Stimulated activated CD4-positive, alpha-beta T cell treated with anti-CD3 and anti-CD28 coated beads, Interleukin-1b, Interleukin-23, amount 100 ng/mL, for 4 hours (primary cell): ENCODE measurements at places on chromosomes 11 and 22.

GRCh38 chr11:79794057-79794456, 353.2 kb upstream of the TENM4 start:
- DNase-seq: no peak

GRCh38 chr11:66020212-66020611, 6.1 kb downstream of the CATSPER1 start:
- no peak for DNase-seq

DNA sequence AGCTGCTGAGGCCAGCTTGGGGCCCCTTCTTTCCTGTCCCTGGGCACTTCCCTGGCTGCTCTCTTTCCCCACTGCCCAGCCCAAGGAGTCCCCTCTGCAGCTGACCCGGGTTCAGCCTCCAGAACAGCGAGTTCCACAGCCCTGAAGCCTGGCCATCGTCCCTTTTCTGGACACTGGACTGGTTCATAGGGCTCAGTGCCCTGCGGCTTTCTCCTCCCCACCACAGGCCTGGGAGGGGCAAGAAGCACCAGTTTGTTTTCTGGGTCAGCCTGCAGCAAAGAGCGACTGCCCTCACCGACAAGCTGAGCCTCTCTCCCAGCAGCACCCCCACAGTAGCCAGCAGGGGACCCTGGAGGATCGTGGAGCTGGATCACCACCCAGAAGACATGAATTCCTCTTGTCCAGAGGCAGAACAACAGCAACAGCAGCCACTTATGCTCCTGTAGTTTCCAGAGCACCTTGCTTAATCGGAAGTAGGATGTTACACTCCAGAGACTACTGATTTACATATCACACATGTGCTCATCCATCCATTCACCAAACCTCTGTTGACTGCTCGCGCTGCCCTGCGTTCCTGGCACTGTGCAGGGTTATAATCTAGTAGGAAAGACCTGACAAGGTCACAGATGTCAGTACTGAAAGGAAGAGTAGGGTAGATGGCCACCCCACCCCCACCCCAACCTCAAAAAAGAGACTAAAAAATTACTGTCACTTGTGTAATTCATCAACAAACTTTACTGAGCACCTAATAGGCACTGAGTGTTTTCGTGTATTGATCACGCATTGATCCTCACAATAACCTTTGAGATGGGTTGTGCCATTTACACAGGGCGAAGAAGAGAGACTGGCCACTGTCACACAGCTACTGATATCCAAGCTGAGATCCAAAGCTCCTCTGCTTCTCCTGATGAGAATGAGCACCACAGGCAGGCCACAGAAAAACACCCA, 13.0 kb upstream of the CXCR5 start:
- no peak for DNase-seq

- no peak for DNase-seq
Observed at GRCh38 chr11:65355776-65356393, 1.3 kb downstream of the TIGD3 start.

DNA sequence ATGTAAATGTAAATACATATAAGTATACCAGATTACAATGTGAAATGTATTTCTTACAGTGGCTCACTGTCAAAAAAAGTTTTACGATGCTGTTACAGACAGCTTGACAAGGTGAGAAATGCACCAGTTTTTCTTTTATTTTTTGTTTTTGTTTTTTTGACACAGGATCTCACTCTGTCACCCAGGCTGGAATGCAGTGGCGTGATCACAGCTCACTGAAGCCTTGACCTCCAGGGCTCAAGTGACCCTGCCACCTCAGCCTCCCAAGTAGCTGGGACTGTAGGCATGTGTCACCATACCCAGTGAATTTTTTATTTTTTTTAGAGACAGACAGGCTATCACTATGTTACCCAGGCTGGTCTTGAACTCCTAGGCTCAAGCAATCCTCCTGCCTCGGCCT, 9.2 kb downstream of the CCDC73 start:
- no peak for DNase-seq

DNA sequence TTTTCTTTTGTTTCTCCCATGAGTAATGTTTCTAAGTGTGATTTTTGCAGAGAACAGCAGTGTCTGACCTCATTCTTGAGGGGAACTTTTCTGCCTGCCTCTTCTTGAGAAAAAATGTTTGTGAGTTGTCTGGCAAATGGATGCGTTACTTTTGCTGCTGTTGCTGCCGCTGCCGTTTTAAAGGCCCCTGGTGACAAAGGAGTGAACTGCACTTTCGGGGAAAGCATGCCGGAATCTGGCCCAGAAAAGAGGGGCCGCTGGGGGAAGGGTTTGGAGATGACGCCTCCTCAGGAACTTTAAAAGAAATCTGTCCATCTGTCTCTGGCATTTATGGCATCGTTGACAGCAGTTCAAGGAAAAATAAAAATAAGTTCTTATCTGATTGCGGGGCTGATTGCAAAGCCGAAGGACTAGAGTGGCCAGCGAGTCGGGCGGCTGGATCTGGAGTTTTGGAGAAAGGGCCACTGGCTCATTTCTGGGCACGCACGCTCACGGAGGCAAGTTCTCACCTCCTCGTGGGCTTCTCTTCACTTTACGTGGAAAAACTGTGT, 16.5 kb downstream of the ZBTB16 start:
- DNase-seq: no peak

- no peak for DNase-seq
Observed at GRCh38 chr22:41217553-41218157, 12.5 kb downstream of the L3MBTL2 start.

DNA sequence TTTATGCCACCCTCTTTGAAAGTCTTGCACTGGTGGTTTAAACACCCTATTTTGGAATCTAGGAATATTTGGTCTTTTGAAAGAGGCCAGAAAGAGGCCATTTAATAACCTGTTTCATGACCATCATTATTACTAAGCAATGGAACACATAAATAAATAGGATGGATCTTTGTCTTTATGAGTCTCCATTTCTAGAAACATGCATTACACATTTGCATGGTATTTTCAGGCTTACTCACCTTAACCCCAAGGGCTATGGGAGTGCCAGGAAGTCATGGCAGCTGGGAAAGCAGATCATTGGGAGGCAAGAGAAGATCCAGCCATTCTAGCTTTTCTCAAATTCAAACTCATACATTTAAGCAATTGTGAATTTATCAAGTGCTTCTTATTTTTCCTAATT, 185.8 kb upstream of the POU2AF2 start:
- DNase-seq: no peak

GRCh38 chr11:119810478-119811232, 81.7 kb upstream of the NECTIN1 start:
- DNase-seq: no peak

- no peak for DNase-seq
Observed at GRCh38 chr11:95082576-95083001, 7.1 kb upstream of the ENDOD1 start.

- DNase-seq: no peak
Observed at GRCh38 chr11:69485337-69486041, 4.0 kb downstream of the LINC01488 start.

- peak; percentile 92 for DNase-seq
Observed at GRCh38 chr11:64971421-64972233, at the start of gene MAJIN. TSS of gene MAJIN (minus strand) at chr11:64972108. CDS start at chr11:64959405, 12,703 bp downstream.

DNA sequence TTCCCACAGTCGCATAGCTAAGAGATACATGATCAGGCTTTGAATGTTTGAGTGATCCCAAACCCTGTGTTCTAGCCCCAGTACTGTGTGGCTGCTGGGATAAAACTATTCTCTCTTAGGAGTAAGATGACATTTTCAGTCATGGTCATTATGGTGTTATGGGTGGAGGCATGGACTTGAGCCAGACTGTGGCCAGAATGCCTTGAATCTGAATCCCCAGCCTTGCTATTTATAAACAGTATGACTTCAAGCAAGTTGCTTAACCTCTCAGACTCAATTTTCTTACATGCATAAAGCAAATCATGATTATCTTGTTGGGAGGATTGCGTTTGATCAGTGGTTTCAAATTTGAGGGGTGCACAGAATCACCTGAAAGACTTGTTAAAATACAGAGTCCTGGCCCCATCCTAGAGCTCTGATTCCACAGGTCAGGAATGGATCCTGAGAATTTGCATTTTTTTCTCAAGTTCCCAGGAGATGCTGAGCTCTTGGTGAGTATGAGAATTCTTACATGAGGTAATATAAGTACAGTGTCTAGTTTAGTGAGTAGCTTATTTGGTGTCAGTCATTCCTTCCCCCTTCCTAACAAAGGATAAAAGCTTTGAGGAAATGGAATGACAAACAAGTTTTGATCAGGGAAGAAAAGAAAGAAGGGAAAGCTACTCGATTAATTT, 571.7 kb downstream of the METTL15 start:
- DNase-seq: no peak

DNA sequence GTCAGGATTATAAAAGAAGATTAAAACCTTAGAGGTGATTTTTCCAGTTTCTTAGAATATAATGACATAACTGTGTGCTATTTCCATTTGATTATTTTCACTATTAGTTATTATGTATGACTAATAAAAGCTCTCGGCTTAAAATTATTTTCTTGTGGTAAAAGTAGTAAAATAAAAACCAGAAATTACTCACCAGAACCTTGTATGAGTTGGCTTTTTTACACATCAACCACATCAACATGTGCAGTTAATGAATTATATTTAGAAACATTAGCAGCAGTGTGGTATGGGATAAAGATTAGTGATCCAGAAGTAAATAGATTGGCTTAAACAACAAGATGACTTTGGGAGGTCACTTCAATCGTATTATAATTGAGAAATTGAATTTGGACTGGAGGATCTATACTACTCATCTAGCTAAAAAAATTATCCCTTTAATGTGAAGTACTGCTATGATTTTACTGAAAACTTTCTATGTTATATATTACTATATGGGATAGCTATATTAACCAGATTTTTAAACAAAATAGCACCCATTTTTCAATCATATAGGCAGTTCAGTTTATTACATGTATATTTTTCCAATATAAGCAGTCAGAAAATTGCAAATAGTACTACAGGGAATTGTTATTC, 2.8 kb upstream of the BCO2 start:
- no peak for DNase-seq

DNA sequence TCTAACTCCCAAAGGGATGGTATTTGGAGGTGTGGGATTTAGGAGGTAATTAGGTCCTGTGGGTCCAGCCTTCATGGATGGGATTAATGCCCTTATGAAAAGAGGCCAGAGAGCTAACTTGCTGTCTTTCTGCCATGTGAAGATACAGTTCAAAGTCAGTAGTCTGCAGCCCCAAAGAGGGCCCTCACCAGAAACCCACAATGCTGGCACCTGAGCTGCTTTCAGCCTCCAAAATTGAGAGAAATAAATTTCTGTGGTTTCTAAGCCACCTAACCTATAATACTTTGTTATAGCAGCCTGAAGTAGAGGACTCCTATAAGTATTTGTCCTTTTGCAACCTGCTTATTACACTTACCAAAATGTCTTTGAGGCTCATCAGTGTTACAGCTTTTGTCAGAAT, 16.2 kb downstream of the ATM start:
- DNase-seq: no peak

DNA sequence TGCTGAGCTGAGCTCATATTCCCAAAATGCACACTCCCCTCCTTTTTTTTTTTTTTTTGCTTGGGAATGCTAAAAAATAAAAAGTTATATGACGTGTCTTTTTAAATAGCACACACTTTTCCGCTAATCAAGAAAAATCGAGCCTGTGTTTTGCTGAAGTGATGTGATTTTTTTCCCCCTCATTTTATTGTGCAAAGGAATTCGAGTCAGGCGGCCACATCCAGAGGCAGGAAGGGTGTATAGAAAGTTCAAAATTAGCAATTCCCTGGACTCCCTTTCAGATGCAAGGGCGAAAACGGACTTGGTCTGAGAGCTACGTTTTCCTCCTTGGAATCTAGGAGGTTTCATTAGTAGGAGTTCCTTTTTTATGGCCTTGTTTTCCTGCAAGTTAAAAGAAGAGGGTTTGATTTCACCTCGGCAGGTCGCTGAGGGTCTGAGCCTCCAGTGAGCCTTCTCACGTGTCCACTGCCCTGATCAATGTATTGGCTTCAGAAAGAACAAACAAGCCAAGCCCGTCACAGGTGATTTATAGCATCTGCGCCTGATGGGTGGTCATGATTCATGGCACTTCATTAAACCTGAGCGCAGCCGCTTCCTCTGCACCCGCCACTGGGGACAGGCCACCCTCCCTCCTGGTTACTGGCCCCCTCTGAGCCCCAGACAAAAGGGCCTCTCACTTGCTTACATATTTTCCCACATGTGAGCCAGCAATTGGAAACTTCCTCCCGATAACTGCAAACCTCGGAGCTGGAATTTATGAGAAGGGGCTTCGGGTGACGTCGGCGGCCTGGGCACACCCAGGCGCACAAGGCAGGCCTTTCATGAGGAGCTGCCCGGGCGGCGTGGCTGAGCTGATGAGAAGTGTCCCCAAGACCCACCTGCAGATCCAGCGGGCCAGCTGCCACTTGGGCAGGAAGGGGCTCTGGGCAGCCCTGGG, 64.4 kb upstream of the LINC01488 start:
- no peak for DNase-seq

DNA sequence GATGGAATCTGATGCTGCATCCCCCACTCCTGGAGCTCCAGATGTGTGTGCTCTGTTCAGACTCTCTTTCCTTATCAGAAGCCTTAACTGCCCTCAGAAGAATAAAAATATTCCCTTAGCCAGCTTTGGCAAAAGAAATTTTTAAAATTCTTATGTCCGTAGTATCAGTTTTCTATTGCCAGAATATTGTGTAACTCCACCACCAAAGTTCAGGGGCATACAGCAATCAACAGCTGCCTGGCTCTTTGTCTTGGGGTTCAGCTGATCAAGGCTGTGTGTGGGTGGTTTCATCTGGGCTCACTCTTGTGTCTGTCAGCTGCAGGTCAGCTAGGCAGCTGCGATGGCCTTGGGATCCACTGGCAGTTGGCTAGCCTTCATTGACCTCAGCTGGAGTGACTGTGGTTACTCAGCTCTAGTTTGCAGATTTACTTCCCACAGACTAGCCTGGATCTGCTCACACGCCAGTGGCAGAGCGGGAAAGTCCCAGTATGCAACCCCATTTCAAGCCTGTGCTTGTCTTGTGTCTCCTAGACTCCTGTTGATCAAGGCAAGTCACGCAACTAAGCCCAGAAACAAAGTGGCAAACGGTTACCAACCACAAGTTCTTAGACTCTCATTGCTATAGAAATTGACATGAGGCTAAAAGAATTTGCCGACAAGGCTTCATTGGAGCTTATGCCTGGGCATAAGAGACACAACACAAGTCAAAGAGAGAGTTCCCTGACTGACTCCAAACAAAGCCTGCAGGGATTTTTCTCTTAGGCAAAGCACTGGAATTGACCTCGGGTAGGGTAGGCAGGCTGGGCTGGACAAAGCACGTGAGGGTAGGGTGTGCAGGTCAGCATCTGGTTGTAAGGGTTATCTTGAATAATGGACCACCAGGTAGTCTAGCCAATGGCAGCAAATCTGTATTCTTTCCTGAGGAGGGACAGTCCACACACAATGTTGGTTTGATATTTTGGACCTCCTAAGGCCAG, 7.5 kb downstream of the TMEM138 start:
- no peak for DNase-seq

DNA sequence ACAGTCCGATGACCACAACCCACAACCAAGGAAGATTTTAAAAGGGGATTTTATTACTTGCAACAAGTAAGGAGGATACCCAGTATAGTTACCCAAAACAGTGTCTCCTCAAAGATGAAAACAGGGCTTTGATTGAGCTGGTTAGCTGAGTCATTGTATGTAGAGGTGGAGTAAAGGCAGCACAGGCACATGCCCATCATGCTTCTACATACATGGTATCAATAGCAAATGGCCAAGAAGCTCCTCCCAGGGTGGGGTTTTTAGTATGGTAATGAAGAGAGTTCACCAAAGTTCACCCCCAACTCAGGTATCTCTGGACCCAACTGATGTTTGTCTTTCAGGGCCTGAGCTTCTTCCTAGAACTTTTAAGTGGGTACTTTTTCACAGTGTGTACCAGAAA, 157.1 kb upstream of the CEP126 start:
- DNase-seq: no peak

- no peak for DNase-seq
Observed at GRCh38 chr11:73317373-73317772, 9.3 kb downstream of the ARHGEF17 start.

GRCh38 chr11:69969890-69970784, 108.0 kb upstream of the ANO1 start:
- DNase-seq: no peak
